ENCODE measurements at places on chromosomes 7 and 10.

- DNase-seq: no peak
Observed at GRCh38 chr10:128476368-128476725, 350.1 kb upstream of the MKI67 start.

GRCh38 chr7:2530071-2530987 is 10.8 kb downstream of the LFNG start:
- DNase-seq: peak; percentile 86

GRCh38 chr7:34371922-34372321 is 286.1 kb upstream of the NPSR1 start:
- no peak for DNase-seq

DNA sequence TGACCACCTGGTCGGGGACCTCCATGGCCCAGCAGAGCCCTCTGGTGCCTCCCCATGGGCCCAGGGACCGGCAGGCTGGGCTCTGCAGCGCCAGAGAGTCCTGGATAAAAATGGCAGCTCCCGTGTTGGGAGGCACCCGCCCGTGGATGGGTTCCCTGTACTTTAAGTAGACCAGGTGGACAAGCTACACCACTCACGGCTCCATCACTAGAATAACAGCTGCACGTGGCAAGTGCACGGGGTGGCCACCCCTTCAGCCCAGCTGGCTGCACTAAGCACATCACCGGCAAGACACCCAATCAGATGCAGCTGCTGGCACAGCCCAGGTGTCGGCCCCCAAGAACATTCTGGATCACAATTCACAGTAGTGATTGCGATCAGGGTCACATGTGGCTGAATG is 69.8 kb downstream of the DIP2C start:
- no peak for DNase-seq

DNA sequence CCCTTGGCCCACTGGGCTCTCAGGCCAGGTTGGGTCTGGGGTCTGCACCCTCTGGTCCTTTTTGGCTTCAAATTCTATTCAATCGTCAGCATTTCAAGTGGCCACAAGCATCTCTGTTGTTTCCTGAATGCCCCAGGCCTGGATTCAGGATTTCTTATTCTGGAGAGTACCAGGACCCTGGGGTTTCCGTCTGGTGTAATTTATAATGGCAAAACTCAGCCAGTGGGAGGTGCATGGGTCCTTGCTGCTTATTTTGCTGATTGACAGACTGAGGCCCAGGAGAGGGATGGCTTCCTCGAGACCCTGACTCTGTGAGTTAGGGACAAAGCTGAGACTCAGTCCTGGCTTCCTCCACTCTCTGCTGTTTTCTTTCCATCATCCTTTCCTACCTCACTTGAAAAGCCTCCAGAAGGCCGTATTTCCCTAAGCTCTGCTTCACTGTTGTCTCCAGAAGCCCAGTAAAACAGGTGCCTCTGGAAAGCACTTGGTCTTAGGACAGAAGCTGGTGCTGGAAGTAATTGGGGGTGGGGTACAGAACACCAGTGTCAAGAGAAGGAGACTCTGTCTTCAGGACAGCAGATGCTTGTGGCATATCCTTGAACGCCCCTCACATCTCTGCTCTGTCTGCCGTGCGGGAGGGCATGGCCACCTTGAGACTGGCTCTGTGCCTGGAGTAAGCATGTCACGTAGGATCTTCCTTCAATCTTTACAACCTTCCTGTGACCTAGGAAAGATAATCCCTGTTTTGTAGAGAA is 39.4 kb upstream of the SH2D4B start:
- no peak for DNase-seq

DNA sequence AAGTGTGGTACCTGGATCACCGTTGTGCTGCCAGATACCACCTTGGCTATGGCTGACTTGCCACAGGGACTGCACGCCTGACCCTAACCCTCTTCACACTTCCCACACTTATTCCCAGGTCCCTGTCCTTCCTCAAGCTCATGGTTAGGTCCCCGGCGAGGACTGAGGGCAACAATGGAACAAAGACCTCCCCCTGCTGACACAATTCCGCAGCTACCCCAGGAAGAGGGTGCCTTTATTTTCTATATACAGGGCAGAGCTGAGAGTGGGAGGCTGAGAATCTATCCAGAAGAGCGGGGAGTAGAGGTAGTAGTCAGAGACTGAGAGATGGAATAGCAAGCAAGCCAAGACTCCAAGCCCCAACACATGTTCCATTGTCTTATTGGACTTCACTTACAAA is 118.1 kb upstream of the SEM1 start:
- DNase-seq: no peak

DNA sequence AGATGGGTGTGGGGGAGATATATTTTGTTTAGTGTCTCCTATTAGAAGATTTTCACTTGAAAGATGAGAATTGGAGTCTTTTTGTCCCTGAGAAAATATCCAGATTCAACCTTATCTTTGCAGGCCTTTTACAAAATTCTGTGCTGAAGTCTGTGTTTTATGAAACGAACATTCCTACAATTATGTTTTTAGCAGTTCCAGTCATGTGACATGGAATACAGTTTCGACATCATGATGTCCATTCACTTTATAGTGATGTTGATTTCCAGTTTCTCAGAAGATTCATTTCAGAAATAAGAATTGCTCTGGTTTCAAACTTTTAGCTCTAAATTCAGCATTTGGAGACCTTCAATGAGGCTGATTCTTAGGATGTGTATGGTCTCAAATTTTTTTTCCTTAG is 54.4 kb downstream of the CACNB2 start:
- DNase-seq: no peak

DNA sequence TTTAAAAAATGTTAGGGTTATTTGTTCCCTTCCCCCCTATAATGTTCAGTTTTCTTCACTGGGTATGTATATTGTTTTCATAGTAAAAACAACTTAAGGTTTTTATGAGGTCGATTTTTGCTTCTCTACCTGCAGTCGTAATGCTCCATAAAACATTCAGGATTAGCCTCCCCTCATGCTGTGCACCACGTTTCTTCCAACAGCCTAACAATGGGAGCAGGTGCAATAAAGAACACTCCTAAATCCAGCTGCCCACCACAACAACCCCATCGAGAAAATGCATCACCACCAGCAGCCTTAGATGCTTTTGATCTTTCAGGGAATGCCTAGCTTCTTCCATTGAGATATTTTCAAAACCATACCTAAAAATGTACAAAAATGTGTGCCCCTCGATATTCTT is 111.1 kb downstream of the ADAM12 start:
- no peak for DNase-seq

GRCh38 chr10:1774796-1775195 is 37.5 kb upstream of the ADARB2 start:
- DNase-seq: no peak

DNA sequence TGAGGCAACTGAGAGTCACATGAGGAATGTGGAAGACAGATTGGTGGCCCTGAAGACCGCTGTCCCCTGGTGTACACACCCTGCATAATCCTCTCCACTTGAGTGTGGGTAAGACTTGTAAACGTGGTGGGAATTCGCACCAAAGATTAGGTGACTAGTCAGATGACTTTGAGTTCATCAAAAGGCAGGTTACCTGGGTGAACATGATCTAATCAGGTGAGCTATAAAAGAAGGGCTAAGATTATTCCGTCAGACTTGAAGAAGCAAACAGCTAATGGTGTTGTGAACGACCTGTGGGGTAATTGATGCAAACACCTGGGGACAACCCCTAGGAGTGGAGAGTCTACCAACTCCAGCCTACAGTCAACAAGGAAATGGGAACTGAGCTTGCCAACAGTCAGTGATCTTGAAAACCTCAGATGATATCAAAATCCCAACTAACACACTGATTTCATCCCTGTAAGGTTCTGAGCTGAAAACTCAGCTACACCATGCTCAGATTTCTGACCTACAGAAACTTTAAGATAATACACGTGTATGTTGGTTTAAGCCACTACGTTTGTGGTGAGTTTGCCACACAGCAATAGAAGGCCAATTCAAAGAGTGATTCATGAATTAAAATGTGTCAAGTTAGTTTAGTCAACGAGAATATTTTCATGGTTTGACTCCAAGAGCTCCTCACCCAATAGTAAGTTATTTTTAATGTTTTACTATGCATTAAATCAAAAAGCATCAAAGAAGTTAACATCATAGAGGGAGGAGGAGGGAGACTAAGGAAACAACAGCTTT is 16.7 kb downstream of the PRTFDC1 start:
- no peak for DNase-seq

DNA sequence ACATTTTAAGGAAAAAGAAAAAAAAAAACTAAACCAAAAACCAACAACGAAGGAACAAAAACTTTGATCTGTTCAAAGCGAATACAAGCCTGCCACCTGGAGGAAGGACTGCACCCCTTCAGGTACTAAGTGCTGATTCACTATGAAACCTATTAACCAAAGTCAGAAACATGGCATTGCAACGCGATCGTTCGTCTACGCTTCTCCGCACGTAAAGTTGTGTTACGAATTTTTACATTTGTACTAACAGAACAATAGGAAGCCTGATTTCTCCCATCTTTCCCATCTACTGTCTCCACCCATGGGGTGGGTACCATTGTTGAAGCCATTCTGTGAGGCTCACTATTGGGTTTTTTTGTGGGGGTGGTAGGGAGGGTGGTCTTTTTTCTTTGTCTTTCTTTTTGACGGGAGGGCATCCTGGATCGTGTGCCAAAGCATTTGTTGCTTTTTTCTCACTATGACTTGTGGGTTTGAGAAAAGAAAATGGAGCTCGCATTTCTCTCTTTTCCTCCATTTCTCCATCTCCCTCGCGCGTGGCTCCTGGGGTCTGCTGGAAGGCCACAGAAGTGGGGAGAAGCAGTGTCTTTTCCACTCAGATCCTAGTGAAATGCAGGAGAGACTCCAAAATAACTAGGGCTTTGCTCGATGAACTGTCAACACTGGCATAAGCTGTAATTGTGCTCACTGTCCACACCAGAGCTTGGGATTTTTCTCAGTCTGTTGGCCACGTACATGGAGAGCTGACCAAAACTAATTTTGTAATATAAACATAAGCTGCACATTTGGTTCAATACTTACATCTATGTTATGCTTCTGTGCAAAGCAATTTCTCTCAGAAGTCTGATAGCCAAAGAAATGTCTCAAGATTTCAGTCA is 100.9 kb upstream of the YAE1 start:
- DNase-seq: peak; percentile 12

DNA sequence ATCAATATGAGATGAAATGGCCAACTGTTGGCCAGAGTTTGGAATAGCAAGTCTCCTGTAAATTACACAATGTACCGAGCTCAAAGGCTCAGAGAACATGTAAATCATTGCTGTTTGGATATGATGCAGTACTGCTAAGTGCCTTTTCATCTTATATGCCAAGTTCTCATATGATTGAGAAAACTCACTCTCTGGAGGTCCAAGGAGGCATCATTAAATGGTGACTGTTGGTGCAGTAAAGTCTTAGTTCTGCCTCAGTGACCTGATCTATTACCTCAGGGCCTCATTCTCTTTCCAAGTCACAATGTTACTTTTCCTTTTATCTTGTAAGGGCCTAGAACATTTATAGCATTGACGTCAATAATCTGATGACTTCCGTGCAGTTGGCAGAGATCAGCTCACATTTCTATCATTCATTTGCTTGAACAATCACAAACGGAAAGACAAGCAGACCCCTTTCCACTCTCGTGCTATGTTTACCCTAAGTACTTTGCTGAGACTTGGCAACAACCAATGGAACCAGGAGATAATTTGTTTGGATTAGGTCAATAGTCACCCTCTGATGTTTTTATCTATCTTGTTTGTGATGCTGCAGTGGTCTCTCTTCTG is 32.6 kb upstream of the PDK4 start:
- DNase-seq: no peak
